Activated CD8-positive, alpha-beta memory T cell treated with anti-CD3 and anti-CD28 coated beads for 4 hours (primary cell): ENCODE measurements at places on chromosomes 3 and 15.

DNA sequence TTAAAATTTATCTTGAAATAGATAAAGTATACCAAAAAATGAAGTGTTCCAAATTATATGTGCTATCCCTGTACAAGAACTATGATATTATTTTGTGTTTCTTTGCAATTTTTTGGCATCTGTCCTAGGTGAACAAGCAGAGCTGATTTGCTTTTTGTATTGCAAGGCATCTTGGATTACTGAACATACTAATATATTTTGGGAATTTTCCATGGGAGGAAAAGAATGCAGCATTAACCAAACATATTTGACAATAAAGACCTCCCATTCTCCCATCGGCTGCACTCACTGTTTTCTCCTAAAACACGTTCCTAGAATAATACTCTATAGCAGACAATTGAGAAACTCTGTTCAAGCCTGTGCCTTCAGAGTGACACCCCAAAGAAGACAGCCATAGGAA, 265.1 kb upstream of the ALCAM start:
- DNase-seq: no peak

- no peak for DNase-seq
Observed at GRCh38 chr15:63797901-63798300, 35.8 kb downstream of the HERC1 start.

GRCh38 chr3:179476215-179476614, 24.9 kb upstream of the GNB4 start:
- no peak for DNase-seq

DNA sequence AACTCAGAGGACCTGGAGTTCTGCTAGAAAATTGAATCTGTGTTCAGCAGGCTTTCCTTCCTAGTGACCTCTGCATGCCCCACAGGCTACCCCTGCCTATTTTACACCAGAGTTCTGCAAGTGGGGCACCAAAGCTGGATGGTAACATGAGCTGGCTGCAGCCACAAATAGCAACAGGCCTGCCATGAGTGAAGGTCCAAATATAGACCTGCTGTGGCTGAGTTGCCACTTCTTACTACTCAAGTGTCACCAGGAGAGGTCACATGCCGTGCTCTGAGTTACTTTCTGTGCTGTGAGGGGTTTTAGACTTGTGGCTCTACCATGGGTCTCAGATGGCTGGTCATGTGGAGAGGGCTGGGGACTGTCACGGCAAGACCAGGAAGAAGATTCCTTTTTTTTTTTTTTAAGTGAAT, at the start of gene FSD2:
Gene FSD2, minus strand, starts transcription at position 76 of the 413 bp plus-strand sequence. CDS start 18,679 bp downstream, outside the sequence.
- no peak for DNase-seq

GRCh38 chr3:98967758-98968157, 66.3 kb upstream of the DCBLD2 start:
- DNase-seq: no peak

DNA sequence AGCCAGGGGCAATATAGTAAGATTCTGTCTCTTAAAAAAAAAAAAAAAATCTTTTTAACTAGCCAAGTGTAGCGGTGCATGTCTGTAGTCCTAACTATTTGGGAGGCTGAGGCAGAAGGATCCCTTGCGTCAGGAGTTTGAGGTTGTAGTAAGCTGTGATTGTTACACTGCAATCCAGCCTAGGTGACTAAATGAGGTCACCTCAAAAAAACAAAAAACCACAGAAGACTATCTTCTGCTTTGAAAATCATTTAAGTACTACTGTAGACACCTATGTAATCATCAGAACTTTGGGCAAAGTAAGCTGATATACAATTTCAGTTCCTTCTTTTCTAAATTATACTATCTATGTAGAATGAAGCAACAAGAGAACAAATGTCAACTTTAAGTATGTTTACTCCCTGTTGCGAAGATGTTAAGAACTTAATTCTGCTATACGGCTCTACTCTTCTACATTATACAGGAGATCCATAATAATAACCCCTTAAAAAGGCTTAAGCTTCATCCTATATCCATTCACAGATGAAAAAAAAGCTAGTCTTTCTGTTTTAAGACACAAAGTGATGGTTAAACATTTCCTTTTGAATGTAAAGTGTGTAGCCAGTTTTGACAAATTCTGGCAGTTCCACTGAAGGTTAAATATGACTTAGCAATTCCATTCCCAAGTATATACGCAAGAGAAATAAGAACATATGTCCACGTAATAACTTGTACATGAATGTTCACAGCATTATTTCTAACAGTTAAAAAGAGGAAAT, 15.2 kb downstream of the DAZL start:
- no peak for DNase-seq

DNA sequence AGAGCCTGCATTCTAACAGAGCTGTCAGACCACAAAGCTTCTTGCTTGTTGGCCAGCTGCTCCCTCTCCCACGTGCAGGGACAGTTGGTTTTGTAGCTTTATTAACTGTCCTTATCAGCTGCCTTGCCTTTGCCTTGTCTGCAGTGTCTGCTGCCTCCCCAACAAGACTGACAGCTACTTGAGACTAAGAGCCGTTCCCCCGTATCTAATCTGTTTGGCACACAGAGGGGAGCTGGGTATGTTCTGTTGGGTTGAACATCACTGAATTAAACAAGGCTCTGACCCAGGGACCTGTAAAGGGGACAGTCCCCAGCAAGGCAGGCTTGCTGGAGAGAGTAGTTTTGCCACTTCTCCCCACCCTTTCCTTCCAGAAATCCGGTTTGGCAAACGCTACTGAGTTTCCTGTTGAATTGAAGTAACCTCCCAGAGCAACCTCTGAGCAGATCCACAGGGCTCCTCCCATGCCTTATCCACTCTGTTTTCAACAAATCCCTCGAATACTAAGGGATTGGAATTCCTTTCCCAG, 116.1 kb downstream of the ANP32A start:
- no peak for DNase-seq

DNA sequence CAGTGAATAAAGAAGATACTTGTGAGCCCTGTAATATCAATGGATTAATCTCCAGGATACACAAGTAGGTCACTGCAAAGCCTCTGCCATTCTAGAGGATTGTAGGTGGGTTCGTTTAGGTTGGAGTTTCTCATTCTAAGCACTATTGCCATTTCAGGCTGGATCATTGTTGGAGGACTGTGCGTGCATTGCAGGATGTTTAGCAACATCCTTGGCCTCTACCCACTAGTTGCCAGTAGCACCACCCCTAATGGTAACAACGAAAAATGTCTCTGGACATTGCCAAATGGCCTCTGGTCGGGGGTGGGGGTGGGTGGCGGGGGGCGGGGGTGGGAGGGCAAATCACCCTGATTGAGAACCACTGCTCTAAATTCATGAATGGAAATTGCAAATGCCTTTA, 4.9 kb upstream of the IFT57 start:
- DNase-seq: no peak

DNA sequence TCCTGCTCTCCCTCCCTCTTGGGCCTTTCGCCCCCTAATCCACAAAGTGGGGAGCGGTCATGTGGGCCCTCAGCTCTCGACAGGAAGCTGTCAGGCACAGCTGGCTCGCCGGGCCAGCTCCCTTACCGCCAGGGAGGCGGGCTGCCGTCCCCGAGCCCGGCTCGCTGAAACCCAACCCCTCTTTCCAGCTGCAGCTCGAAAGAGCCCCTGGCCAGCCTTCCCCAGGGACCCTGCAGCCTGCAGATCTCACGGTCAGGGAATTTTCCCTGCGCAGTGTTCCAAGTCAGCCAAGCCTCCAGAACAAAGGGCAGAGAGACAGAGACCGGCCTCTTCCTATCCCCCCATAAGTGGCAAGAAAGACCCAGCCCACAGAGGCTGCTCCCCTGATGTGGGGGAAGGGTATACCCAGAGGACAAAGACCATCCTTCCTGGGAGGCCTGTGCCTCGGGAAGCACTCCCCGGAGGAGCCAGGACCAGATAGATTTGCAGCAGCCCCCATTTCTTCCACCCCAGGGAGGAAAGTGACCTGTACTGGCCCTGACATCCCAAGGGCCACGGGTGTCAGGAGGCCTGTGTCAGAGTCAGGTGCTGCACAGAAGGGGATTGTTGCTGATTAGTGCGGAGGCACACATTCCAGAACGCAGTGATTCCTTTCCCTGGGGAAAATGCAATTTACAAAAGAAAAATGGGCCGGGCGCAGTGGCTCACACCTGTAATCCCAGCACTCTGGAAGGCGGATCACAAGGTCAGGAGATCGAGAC, 32.6 kb downstream of the MAGEF1 start:
- no peak for DNase-seq

DNA sequence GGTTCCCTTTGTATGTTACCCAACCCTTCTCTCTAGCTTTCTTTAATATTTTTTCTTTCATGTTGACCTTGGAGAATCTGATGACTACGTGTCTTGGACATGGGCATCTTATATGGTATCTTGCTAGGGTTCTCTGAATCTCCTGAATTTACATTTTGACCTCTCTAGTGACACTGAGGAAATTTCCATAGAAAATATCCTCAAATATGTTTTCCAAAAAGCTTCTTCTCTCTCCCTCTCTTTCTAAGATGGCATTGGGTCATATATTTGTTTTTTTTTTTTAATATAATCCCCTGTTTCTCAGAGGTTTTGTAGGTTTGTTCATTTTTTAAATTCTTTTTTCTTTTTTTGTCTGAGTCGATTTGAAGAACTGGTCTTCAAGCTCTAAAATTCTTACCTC, 184.0 kb upstream of the TMC3 start:
- no peak for DNase-seq

DNA sequence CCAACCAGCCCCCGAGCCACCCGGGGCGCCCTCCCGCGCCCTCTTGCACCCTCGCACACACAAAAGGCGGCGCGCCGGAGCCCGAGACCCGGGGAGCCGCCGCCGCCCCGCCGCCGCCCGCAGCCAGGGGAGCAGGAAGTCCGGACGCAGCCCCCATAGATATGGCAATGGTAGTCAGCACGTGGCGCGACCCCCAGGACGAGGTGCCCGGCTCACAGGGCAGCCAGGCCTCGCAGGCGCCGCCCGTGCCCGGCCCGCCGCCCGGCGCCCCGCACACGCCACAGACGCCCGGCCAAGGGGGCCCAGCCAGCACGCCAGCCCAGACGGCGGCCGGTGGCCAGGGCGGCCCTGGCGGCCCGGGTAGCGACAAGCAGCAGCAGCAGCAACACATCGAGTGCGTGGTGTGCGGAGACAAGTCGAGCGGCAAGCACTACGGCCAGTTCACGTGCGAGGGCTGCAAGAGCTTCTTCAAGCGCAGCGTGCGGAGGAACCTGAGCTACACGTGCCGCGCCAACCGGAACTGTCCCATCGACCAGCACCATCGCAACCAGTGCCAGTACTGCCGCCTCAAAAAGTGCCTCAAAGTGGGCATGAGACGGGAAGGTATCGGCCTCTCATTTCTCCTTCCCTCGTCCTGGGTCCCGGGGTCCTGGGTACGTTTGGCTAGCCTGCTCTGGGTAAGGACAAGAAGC, 1.6 kb downstream of the NR2F2 start:
- no peak for DNase-seq

GRCh38 chr15:78203346-78204225, 30.8 kb downstream of the ACSBG1 start:
- no peak for DNase-seq

- no peak for DNase-seq
Observed at GRCh38 chr15:75420698-75421097, 30.8 kb downstream of the SIN3A start.

DNA sequence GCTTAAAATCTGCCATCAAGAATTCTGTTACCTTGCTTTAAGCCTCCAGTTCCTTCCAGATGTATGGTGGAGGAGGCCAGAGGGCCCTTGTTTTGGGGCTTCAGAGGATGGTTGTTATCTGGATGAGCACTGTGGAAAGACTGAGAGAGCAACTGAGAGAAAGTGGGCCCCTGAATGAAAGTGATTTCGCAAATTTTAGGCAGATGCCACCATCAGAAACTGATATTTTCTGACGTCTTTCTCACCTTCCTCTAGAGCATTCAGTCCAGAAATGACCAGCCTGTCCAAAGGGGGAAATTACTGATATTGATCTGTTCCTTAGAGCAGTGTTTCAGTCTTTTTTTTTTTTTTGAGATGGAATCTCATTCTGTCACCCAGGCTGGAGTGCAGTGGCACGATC, 13.4 kb downstream of the B3GNT5 start:
- DNase-seq: no peak

DNA sequence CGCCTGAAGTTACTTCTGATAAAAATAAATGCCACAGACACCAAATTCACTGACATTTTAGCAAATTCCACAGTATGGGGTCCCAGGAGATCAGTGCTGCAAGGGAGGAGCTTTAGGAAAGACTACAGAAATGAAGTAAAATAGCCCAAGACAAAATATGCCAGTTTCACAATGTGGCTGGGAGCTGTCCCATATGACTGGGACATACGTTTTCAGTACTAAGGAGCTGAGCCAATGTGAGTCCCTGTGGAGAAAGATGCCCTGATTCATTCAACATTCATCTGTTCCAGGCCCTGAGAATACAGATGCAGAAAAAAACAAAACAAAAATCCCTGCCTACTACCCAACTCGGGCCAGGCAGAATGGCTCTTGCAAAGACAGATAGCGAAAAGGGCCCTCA, 63.4 kb upstream of the FAM174B start:
- DNase-seq: no peak

DNA sequence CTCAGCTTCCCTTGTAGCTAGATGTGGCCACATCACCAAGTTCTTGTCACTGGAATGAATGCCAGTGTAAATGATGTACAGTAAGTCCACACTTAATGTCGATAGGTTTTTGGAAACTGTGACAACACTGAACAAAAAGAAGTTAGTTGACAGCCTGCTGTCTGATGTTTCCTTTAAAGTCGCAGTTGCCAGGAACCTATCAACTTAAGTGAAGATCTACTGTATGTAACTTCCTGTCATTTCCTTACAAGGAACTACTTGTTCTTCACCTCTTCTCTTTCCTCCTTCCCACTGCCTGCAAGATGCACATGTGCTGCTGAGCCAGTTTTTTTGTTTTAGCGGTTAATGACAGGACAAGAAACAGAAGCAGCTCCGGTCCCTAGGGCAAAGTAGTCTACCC, 44.6 kb downstream of the HDGFL3 start:
- no peak for DNase-seq

DNA sequence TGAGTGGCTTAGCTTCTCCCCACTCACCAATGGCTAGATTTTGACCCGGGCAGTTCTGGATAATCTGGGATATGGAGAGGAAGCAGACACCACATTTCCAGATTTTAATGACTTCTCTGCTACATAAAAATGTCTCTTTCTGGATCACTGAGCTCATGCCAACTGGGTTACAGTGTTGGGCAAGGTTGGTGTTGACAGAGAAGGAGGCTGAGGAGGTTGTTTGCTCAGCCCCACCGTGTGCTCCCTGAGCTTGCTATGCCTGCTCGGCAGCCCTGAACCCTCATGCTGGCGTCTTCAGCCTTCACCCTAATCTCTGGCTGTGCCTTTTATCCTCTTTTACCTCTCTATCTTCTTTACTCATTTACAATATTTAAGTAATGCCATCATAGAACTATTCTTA, 53.0 kb upstream of the KPNA4 start:
- DNase-seq: no peak

GRCh38 chr3:173065543-173065981, 75.5 kb downstream of the SPATA16 start:
- DNase-seq: no peak

- DNase-seq: no peak
Observed at GRCh38 chr15:57421110-57421509, 44.8 kb downstream of the CGNL1 start.

DNA sequence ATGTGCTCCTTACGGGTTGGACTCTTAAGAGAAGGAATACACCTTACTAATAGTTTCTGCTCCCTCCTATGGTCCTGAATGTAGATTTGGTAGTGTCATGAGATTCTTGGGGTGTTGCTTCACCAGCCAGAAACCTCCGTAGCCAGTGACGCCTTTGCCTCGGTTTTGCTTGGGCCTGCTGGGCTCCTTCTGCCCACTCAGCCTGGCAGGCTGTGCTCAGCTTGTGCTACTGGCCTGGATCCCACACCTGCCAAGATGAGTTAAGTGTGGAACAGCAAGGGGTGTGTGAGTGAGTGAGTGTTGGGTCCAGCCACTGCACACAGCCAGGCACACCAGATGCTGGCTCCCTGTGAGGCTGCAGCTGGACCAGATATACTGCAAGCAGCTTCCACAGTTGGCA, 560.1 kb downstream of the NLGN1 start:
- DNase-seq: no peak
